ENCODE measurements at places on chromosomes 7 and 10. TPM values are rescaled to one million over a fixed set of nuclear protein-coding genes. Genes with fewer than 3 reads are reported as not detected.

ZP3 gene
- 3.4 TPM for total RNA-seq

SPDYE2B gene
- total RNA-seq: not detected

TMEM270 gene
- not detected for total RNA-seq

GPR37 gene
- total RNA-seq: 6.3 TPM
